Hindlimb muscle (tissue), 1 donor: ENCODE measurements at places on chromosomes 16 and 17. TPM values are rescaled to one million over a fixed set of nuclear protein-coding genes. Genes with fewer than 3 reads are reported as not detected.

CACNG1 gene
- 340 TPM for polyA plus RNA-seq

KCNG4 gene
- polyA plus RNA-seq: 0.06 TPM

- DNase-seq: no peak
Observed at GRCh38 chr16:9322769-9323168, 231.3 kb downstream of the HAPSTR1 start.

DNA sequence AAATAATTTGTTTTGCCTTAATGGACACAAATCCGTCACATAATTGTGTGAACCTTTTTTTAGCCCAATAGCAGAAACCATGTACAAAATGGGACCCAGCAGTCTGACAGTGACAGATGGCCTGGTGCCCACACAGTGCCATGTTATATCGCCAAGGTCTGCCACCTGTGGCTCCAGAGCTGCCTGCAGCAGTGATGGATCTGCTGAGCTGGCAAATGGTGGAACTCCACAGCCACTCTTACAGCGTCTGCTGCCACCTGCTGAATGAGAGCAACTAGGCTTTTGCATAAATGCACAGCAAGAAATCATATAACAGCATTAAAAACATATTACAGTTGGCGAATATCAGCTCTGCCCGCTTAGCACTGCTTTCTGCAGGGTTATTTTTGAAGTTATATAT, 59.4 kb downstream of the NUP93 start:
- DNase-seq: no peak

EPX gene
- polyA plus RNA-seq: 0.62 TPM

GRCh38 chr16:77711179-77711578, 11.1 kb upstream of the NUDT7 start:
- DNase-seq: no peak

DNA sequence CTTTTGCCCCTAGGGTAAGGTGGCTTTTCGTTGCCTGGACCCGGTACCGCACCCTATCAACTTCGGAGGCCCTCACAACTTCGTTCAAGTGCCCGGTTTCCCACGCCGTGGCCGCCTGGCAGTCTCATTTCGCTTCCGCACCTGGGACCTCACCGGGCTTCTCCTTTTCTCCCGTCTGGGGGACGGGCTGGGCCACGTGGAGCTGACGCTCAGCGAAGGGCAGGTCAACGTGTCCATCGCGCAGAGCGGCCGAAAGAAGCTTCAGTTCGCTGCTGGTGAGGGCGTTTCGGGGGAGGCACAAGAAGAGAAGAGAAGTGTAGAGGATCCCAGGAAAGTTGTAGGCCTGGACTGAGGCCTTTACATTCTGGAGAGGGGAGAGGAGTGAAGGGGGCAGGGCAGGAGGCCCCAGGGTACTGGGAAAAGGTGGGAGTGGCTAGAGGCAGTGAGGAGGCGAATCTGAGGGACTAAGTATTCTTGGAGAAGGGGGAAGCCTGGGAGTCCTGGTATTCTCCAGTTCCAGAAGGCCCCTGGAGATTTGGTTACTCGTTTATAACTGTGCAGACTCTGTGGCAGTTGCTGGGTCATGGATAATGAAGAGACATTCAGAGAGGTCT, 5.5 kb downstream of the CNTNAP1 start:
- DNase-seq: no peak

HSPB9 gene
- polyA plus RNA-seq: 0.34 TPM

- DNase-seq: peak; percentile 74
Observed at GRCh38 chr16:2040787-2041522, 6.7 kb downstream of the NTHL1 start.

DNA sequence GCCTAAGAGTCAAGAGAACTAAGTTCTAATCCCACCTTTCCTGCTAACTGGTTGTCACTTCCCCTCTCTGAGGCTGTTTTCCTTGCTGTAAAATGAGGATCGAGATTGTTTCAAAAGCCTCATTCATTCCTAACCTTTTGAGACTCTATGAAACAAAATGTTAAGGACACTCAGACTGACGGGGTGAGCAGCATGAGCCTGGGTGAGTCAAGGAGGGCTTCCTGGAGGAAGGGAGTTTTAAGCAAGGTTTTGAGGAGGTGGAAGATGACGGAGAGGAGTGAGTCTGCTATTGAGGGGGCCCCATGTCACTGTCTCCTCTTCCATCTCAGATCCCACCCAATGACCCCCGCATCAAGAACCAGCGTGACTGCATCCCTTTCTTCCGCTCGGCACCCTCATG, 4.1 kb downstream of the EPX start:
- no peak for DNase-seq

KRTAP3-2 gene
- polyA plus RNA-seq: 0.28 TPM

SPN gene
- polyA plus RNA-seq: 1.3 TPM

SRSF1 gene
- polyA plus RNA-seq: 158 TPM

TBC1D3 gene
- 0.34 TPM for polyA plus RNA-seq
